ENCODE measurements at places on chromosomes 11 and 22. TPM values are rescaled to one million over a fixed set of nuclear protein-coding genes. Genes with fewer than 3 reads are reported as not detected.
A peak's percentile ranks its signal among the peaks of the same experiment; 100 is the strongest.

- no peaks in the 10 kb centered on the region for H3K36me3 ChIP-seq
- peak overlapping the region; percentile 67 for H3K4me3 ChIP-seq
- H3K27ac ChIP-seq: no peak overlapping the region
- no peak for DNase-seq
Observed at GRCh38 chr22:29030016-29030617, 31.5 kb downstream of the C22orf31 start.

DNA sequence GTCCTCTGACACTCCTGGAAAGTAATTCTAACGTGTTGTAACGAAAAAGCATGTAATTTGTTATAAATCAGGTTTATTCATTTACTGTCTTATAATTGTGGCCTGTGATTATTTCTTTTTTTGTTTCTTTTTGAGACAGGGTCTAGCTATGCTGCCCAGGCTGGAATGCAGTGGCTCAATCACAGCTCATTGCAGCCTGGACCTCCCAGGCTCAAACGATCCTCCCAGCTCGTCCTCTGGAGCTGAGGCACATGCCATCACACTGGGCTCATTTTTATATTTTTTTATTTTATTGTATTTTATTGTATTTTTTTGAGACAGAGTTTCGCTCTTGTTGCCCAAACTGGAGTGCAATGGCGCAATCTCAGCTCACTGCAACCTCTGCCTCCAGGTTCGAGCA lies 15.9 kb downstream of the DENND5A start:
- no peak overlapping the region for H3K4me3 ChIP-seq
- no peaks in the 10 kb centered on the region for H3K27me3 ChIP-seq
- H3K27ac ChIP-seq: no peak overlapping the region

GRCh38 chr22:23393721-23394320 lies 186.3 kb downstream of the IGLL1 start:
- DNase-seq: no peak
- no peaks in the 10 kb centered on the region for H3K27me3 ChIP-seq
- no peaks in the 10 kb centered on the region for H3K4me1 ChIP-seq
- H3K36me3 ChIP-seq: no peaks in the 10 kb centered on the region
- no peak overlapping the region for H3K4me3 ChIP-seq

The LMO1 gene
- total RNA-seq: not detected

The KDM4E gene
- not detected for total RNA-seq

- peaks cover 12% of the 10 kb centered on the region for H3K27me3 ChIP-seq
- DNase-seq: no peak
- H3K27ac ChIP-seq: no peak overlapping the region
- H3K4me1 ChIP-seq: no peaks in the 10 kb centered on the region
- H3K36me3 ChIP-seq: no peaks in the 10 kb centered on the region
Observed at GRCh38 chr22:30212363-30212995, 34.1 kb downstream of the LIF start.

- DNase-seq: no peak
- H3K4me3 ChIP-seq: no peak overlapping the region
- peaks cover 52% of the 10 kb centered on the region for H3K36me3 ChIP-seq
- H3K27me3 ChIP-seq: no peaks in the 10 kb centered on the region
Observed at GRCh38 chr11:72426758-72427157, 7.6 kb downstream of the CLPB start.

DNA sequence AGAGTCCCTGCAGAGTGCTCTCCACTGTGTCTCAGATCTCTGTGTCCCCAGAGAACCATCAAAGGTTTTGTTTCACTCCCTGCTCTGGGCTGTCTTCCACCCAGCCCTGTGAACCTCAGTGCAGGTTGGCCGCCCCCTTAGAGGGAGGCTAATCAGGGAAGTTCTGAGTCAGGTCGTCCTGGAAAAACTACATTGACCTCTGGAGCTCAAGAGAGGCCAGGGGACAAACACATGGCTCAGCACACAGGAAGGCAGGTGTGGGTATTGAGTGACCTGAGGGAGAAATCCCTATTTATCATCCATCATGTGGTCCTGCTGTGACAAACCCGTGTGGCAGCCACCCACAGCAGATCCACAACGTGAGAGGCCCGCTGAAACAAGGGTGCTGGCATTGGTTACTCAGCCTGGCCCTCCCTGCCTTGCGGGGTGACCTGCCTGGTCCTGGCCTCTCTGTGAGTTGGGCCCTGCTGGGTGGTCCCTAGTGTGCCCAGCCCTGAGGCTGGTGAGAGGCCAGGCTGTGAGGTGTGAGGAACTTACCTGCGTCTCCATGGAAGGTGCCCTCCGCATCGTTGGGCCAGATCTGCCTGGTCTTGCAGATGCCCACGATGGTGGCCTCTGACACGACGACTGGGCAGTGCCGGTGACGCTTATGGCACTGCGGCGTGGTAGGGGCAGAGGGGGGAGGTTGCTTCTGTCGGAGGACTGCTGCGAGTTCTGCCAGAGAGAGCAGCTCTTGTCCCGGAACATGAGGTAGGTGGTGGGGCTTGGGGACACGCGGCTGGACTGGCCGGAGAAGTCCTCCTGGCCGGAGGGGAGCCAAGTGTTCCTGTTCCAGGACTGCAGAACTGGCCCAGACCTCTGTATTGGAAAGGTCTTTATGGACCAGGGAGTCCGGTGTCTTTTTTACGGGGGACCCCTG lies 669 bp upstream of the BCR start:
- H3K4me3 ChIP-seq: peak overlapping the region; percentile 77
- H3K27ac ChIP-seq: no peak overlapping the region
- no peak for DNase-seq
- H3K36me3 ChIP-seq: no peaks in the 10 kb centered on the region
- peaks cover 3% of the 10 kb centered on the region for H3K27me3 ChIP-seq

DNA sequence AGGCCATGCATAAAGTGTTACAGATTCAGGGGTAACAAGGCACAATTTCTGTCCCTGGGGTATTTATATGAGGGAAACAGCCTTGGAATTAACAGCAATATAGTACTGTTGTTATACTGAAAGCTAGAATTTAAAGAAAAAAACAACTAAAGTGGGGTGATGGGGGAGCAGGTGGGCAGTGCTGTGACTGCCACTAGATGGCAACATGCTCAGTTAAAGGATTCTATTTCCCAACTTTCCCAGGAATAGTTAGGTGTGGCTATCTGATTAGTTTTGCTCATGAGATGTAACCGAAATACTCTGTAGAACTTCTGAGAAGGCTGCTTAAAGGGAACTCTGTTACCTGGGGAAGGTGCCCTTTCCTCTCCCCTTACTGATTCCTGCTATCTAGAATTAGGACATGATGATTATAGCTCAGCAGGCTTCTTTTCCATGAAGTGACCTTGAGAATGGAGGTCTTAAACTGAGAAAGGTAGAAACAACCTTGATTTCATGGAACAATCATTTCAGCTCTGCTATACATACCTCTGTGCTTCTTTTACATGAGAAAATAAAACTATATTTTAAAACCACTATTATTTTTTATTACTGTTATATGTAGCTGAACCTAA lies 102.6 kb downstream of the RELT start:
- H3K27me3 ChIP-seq: no peaks in the 10 kb centered on the region
- H3K36me3 ChIP-seq: peaks cover 11% of the 10 kb centered on the region
- H3K27ac ChIP-seq: no peak overlapping the region
- no peaks in the 10 kb centered on the region for H3K4me1 ChIP-seq
- H3K4me3 ChIP-seq: no peak overlapping the region

- no peak overlapping the region for H3K4me3 ChIP-seq
- DNase-seq: no peak
- H3K27ac ChIP-seq: no peak overlapping the region
- no peaks in the 10 kb centered on the region for H3K27me3 ChIP-seq
Observed at GRCh38 chr11:65438257-65439151, 15.9 kb downstream of the NEAT1 start.

GRCh38 chr11:114132417-114132816 lies 72.9 kb downstream of the ZBTB16 start:
- H3K4me1 ChIP-seq: peaks cover 23% of the 10 kb centered on the region
- no peak overlapping the region for H3K27ac ChIP-seq
- no peak for DNase-seq
- H3K36me3 ChIP-seq: no peaks in the 10 kb centered on the region

The SEPTIN5 gene
- not detected for total RNA-seq

DNA sequence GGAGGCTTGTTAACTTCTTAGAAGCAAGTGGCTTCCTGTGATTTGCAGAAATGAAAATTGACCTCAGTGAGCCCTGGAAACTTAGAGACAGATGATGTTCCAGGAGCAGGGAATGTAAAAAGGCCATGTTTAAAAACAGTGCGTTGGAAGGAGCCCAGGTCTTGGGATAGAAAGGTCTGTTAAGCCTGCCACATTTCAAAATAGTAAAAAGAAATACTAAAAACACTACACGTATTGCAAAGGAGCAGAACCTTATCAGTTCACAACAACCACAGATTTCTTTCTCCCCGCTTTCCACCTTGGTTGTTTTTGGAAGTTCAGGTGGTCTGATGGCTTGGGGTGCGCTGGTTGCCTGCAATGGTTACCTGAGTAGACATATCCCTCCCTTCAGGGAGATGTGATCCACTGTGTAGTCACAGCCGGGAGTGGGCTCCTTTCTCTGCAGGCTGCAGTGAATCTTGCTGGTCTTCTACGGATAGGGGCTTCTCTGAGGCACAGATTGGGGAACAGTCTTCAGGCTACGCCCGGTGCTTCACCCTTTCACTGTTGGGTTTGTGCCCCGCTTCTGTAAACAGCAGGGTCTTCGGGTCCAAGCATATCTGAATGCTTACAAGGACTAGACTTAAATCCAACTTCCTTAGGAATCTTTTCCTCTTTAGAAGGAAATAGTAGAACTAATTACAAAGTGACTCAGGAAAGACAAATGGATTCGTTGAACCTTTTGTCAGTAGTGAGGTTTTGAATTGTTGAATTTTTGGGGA lies 1.9 kb downstream of the TEAD1 start:
- peaks cover 15% of the 10 kb centered on the region for H3K4me1 ChIP-seq

- no peaks in the 10 kb centered on the region for H3K27me3 ChIP-seq
- no peak overlapping the region for H3K4me3 ChIP-seq
- H3K36me3 ChIP-seq: peaks cover 94% of the 10 kb centered on the region
- no peak overlapping the region for H3K27ac ChIP-seq
- no peak for DNase-seq
Observed at GRCh38 chr22:19040888-19041703, 81.1 kb downstream of the DGCR2 start.

DNA sequence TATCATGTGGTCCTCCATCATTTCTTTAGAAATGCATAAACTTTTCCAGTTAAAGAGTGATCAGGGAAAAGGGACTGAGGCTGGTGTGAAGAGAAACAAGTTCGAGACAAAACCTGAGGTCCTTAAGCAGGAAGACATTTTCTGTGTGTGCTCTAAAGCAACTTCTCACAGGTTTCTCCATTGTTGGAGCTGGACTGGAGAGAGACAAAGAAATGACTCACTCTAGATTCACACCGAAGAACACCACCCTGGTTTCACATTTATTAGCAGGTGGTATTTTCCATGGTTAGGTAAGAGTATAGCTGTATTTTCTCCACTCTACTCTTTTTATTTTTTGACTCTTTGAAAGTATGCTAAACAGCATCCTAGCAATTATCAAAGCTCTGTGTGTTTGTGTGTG lies 736.4 kb downstream of the KCNA4 start:
- H3K4me3 ChIP-seq: no peak overlapping the region
- no peaks in the 10 kb centered on the region for H3K4me1 ChIP-seq
- no peak overlapping the region for H3K27ac ChIP-seq
- H3K36me3 ChIP-seq: no peaks in the 10 kb centered on the region
- no peaks in the 10 kb centered on the region for H3K27me3 ChIP-seq

The MRGPRF gene
- total RNA-seq: not detected

DNA sequence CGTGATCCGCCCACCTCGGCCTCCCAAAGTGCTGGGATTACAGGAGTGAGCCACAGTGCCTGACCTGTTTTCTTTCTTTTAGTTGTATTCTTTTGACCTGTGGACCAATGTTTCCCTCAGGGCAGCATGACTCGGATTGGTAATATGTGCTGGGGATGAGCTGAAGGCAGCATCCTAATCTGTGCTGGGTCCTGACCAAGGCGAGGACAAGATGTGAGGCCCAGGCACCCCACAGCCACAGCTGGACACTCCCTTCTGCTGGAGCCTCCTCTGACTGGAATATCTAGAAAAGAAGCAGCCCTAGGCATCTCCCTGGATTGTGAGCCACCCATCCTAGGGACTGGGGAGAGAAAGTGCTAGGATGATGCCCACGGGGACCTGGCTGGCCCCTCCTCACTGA lies 105.4 kb downstream of the PDE2A start:
- no peak overlapping the region for H3K27ac ChIP-seq
- peaks cover 3% of the 10 kb centered on the region for H3K4me1 ChIP-seq
- DNase-seq: no peak

The OR2D2 gene
- not detected for total RNA-seq

The TRIM51 gene
- not detected for total RNA-seq

DNA sequence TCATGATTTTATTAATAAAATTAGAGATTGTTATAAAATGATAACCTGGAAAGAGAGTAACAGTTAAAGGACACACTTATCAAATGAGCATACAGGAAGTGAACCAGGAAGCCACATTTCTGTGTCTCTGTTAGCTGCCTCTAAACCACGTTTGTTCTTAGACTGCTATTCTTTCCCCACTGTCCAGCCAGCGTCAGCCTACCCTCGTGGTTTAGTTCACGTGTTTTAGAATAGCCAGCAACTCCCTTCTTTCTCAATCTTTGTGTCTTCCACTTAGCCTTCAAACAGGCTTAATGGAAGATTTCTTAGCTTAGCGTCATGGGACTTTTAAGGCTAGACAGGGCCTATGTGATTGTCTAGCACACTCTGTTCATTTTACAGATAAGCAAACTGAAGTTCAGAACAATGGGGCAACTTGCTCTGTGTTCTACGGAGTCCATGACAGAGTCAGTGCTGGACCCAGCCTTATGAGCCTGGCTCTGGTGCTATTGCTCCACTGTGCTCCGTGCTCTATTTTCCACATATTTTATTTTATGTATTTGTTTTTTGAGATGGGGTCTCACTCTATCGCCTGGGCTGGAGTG lies 27.2 kb downstream of the GRAMD1B start:
- DNase-seq: no peak
- H3K36me3 ChIP-seq: no peaks in the 10 kb centered on the region
- no peak overlapping the region for H3K4me3 ChIP-seq

DNA sequence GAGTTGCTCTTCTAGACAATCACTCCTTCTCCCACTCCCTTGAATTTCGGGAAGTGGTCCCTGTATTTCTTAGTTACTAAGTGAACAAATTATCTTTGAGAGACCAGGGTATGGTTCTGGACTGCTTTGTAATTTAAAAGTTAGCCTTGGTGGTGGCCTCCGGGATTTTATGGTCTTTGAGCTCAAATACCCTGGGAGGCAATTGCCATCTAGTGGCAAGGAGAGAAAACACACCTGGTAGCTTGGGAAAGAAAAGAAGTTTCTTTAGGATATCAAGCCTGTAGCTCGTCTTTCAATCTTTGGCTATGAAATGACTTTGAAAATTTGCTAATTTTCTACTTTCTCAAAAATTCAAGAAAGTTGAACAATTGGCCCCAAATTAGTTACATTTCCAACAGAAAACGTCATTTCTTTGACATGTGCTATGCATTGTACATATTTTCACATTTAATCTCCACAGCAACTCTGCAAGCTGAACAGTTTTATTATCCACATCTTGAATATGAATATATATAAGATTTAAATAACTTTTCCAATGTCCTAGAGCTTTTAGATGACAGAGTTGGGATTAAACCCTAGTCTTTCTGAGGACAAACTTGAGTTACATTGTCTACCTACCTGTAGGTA lies 39.1 kb downstream of the MMP27 start:
- no peak overlapping the region for H3K4me3 ChIP-seq
- DNase-seq: no peak
- H3K27me3 ChIP-seq: no peaks in the 10 kb centered on the region
- H3K4me1 ChIP-seq: peaks cover 3% of the 10 kb centered on the region

- H3K4me3 ChIP-seq: no peak overlapping the region
- H3K27me3 ChIP-seq: no peaks in the 10 kb centered on the region
- peaks cover 44% of the 10 kb centered on the region for H3K4me1 ChIP-seq
- no peak overlapping the region for H3K27ac ChIP-seq
Observed at GRCh38 chr11:88355887-88356286, 18.4 kb upstream of the CTSC start.
